ENCODE measurements at places on chromosomes 1 and 21.

- H3K27ac ChIP-seq = no peak overlapping the region
- H3K4me3 ChIP-seq = no peak overlapping the region
- no peaks in the 10 kb centered on the region for H3K36me3 ChIP-seq
- no peak for DNase-seq
- H3K4me1 ChIP-seq = peaks cover 21% of the 10 kb centered on the region
- H3K27me3 ChIP-seq = peaks cover 22% of the 10 kb centered on the region
Observed at GRCh38 chr1:197391303-197392226, 123.5 kb downstream of the CRB1 start.

- H3K4me1 ChIP-seq = peaks cover 32% of the 10 kb centered on the region
- H3K36me3 ChIP-seq = peaks cover 9% of the 10 kb centered on the region
- H3K27ac ChIP-seq = peak overlapping the region; percentile 89
- H3K4me3 ChIP-seq = peak overlapping the region; percentile 73
Observed at GRCh38 chr1:183841950-183842794, 37.3 kb downstream of the RGL1 start.

GRCh38 chr1:247453245-247453644 is 4.7 kb downstream of the OR2B11 start:
- H3K27me3 ChIP-seq = peaks cover 9% of the 10 kb centered on the region

DNA sequence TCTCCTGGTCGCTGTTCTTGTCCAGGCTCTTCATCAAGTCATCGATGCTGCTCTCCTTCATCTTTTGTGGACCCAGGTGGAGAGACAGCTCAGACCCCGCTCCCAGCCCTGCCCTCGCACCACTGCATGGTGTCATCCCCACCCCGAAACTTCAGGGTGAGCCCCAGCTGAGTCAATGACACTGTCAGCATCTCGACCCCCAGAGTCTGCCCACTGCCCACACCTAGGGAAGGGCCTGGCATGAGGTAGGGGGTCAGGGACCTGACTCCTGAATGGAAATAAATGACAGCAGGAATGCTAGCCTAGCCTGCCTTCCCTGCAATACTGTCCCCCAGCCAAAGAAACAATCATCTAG is 1.6 kb upstream of the S100A6 start:
- peaks cover 64% of the 10 kb centered on the region for H3K4me1 ChIP-seq
- peaks cover 27% of the 10 kb centered on the region for H3K36me3 ChIP-seq
- no peaks in the 10 kb centered on the region for H3K27me3 ChIP-seq
- peak overlapping the region; percentile 10 for H3K4me3 ChIP-seq

- no peak for DNase-seq
- H3K36me3 ChIP-seq = no peaks in the 10 kb centered on the region
- H3K27me3 ChIP-seq = no peaks in the 10 kb centered on the region
- no peak overlapping the region for H3K4me3 ChIP-seq
- H3K4me1 ChIP-seq = no peaks in the 10 kb centered on the region
Observed at GRCh38 chr1:3584915-3585314, 26.4 kb downstream of the MEGF6 start.

DNA sequence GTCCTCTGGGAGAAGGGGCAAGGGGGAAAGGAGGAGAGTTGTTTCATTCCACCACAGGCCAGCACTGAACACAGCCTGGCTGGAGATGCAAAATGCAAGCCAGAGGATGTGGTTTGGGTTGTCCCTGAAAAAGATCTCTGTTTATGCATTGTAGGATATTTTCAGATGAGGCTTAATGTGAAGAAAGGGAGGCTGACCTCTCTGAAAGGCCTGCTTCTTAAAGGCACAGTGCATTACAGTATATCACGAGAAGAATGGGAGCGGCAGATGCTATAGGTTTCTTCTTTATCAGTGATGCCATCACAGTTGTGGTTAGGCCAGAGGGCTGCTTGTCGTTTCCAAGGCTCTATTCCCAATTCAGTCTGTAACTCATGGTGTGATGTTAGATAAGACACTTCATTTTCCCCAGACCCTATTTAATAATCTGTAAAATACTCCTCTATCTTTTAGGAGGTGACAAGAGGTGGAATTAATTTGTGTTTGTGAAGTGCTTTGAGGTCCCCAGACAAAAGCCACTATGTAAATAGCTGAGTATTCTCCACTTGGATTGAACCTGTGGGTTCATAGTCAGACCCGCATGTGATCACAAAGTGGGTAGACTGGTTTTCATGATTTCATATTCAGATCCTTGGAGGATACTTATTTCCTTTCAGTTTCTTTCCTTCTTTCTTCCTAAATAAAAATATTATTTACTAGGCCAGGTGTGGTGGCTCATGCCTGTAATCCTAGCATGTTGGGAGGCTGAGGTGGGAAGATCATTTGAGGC is 76.5 kb upstream of the WDR26 start:
- no peak for DNase-seq
- H3K27ac ChIP-seq = no peak overlapping the region
- no peak overlapping the region for H3K4me3 ChIP-seq
- H3K36me3 ChIP-seq = no peaks in the 10 kb centered on the region

DNA sequence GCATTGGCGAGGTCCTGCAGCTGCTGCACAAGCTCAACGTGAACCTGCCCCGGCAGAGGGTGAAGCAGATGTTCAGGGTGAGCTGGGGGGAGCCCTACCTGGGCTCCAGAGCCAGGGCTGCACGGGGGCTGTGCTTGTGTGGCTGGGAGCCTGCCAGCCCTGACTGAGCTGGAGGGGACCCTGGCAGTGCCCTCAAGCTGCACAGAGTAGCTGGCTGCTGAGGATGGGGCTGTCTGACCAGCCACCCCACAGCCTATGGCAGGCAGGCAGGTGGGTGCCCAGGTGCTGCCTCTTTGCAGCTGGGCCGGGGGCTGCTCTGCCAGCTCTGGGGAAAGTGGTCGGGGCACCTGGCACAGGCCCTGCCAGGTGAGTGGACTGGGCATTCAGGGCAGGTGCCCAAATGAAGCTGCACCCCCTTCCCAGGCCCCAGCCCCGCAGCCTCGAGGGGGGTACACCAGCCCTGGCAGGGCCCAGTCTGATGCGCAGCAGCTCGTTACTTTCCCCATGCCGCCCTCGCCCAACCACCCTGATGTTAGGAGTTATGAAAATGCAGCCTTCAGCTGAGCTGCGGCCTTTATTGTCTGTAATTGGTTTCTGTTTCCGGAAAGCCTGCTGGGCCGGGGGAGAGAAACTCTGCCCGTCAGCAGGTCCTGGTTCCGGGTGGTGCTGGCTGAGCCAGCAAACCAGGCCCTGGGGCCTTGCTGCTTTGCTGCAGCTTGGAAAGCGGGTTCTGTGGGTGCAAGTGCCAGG is 4.3 kb downstream of the PLCH2 start:
- no peak for DNase-seq
- H3K27ac ChIP-seq = no peak overlapping the region
- no peaks in the 10 kb centered on the region for H3K36me3 ChIP-seq
- no peaks in the 10 kb centered on the region for H3K4me1 ChIP-seq
- no peak overlapping the region for H3K4me3 ChIP-seq
- H3K27me3 ChIP-seq = no peaks in the 10 kb centered on the region

DNA sequence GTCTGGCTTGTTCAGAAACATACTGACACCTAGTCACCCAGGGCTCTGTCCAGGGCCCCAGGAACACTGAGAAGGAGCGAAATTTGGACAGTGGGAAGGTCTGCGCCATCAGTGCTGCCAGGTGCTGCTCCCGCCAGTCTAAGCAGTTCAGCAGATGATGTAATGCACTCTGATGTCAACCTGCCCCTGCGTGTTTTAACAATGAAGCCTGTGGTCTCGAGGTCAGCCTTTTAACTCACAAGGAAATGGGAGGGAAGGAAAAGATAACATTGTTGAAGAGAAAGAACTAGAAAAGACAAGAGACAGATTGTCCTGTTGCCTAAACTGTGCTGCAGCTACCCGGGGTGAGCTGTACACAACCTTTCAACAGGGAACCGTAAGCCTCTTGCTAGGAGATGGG is 126.6 kb upstream of the IFFO2 start:
- peak overlapping the region; percentile 21 for H3K27ac ChIP-seq
- peaks cover 9% of the 10 kb centered on the region for H3K4me1 ChIP-seq
- H3K36me3 ChIP-seq = peaks cover 86% of the 10 kb centered on the region
- no peaks in the 10 kb centered on the region for H3K27me3 ChIP-seq
- no peak for DNase-seq
- no peak overlapping the region for H3K4me3 ChIP-seq

DNA sequence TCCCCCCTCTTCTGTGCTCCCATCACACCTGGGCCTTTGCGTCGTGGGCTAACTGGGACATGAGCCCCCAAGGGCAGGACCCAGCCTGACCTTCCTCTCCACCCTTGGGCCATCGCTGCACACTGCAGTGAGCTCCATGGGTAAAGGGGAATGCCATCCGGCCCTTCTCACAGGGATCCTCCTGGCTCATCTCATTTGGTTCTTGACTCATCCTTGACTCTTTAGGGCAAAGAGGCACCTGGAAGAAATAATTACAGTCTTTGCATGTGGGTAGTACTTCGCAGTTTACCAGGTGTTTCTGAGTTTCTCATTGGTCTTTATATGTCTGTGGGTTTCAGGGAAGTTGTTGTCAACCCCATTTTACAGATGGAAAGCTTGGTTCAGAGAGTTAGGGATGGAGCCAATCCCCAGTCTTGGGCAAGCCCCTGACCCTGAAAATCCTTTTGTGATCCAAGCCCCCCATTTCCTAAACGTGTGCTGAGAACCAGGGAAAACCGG is 59.3 kb upstream of the ID3 start:
- H3K4me3 ChIP-seq = no peak overlapping the region
- H3K36me3 ChIP-seq = no peaks in the 10 kb centered on the region
- peaks cover 60% of the 10 kb centered on the region for H3K4me1 ChIP-seq
- peak overlapping the region; percentile 76 for H3K27ac ChIP-seq

- H3K4me3 ChIP-seq = peak overlapping the region; percentile 98
- no peaks in the 10 kb centered on the region for H3K27me3 ChIP-seq
- peaks cover 53% of the 10 kb centered on the region for H3K4me1 ChIP-seq
Observed at GRCh38 chr1:235864931-235865525, 1.7 kb downstream of the LYST start.

GRCh38 chr21:36186081-36186480 is 29.5 kb downstream of the DOP1B start:
- no peak overlapping the region for H3K4me3 ChIP-seq
- H3K27me3 ChIP-seq = no peaks in the 10 kb centered on the region
- H3K27ac ChIP-seq = no peak overlapping the region

DNA sequence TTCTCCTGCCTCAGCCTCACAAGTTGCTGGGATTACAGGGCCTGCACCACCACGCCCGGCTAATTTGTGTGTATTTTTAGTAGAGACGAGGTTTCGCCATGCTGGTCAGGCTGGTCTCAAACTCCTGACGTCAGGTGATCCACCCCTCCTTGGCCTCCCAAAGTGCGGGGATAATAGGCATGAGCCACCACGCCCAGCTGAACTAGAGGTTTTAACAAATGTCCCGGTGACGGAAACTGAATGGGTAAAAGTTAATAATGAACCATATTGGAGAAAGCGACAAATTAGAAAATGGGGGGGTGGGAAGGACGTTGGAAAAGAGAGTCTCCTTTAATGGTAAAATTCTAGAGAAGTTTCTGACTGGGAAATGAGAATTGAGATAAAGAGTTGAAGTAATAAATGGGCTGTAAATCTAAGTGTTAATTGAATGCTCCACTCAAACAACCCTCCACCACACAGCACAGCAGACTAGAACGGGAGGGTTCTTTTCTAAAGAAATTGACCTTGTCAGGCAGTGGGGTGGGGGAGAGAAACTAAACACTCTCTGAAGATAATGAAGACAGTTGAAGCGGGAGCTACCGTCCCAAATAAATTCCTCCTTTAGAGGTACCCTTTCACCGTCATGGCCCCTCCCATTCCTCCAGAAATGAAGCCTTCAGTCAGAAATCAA is 46.9 kb upstream of the PUM1 start:
- H3K27me3 ChIP-seq = peaks cover 14% of the 10 kb centered on the region
- no peak overlapping the region for H3K27ac ChIP-seq
- no peaks in the 10 kb centered on the region for H3K4me1 ChIP-seq

DNA sequence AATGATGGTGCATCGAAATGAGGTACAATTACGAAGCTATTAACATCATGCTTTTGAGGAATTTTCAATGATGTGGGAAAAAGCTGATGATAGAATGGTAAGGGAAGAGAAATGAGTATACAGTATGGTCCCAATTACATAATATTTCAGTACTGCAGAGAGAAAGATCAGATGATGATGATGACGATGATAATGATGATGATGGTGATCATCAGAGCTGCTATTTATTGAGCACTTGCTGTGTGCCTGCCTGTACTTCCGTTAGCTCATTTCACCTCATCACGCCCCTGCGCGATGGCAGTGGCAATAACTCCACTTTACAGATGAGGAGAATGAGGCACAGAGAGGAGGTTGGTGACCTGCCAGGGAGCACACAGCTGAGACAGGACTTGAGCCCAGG is 620.8 kb downstream of the MATN1 start:
- no peak for DNase-seq
- H3K27me3 ChIP-seq = peaks cover 2% of the 10 kb centered on the region
- no peak overlapping the region for H3K4me3 ChIP-seq
- H3K36me3 ChIP-seq = no peaks in the 10 kb centered on the region

DNA sequence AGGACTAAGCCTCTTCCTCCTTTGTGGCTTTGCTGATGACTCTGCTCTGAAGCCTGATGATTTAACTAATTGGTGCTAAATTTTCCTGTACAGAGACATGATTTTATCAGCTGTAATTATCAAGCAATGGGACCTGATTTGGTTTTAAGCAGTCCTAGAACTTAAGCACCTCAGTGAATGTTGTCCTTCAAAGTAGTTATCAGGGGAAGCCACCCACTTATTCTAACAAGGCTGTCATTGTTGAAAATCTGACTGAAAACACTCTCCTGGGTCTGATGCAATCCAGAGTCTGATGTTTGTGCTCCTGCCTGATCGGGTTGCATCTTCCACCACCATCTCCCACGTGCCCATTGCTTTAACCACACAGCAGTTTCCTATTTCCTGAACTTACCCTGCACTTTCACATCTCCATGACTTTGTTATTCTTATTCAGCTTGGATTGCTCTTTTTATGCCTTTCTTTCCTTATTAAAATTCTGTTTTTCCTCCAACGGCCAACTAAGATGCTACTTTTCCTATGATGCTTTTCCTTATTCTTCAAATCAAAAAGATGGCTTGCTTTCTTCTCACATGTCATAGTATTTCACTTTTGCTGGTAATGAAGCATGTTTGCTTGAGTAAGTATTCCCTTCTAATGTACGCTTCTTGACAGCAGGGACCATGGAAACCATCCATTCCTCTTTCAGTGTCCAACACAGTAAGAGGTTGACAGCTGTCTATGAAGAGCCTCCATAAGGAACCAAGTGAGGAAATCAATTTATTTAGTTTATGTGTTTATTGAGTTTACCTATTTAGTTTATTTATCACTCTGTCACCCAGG is 55.0 kb downstream of the S1PR1 start:
- no peaks in the 10 kb centered on the region for H3K36me3 ChIP-seq
- DNase-seq = peak; percentile 50

GRCh38 chr1:106787520-106787919 is 269.0 kb upstream of the PRMT6 start:
- no peak overlapping the region for H3K27ac ChIP-seq
- no peak for DNase-seq
- H3K27me3 ChIP-seq = no peaks in the 10 kb centered on the region
- no peak overlapping the region for H3K4me3 ChIP-seq
- no peaks in the 10 kb centered on the region for H3K36me3 ChIP-seq

All from activated T-helper 2 cell treated with anti-CD3 and anti-CD28 coated beads, Interferon-gamma antibody, Interleukin-2, Interleukin-4, amounts not matched to agents 10 μg/mL and 5 μg/mL and 100 μg/mL, durations not matched to agents 14 hours and 24 hours and 36 hours (primary cell).